Hematopoietic multipotent progenitor cell (in vitro differentiated cells): ENCODE measurements at places on chromosomes 11 and 22.

DNA sequence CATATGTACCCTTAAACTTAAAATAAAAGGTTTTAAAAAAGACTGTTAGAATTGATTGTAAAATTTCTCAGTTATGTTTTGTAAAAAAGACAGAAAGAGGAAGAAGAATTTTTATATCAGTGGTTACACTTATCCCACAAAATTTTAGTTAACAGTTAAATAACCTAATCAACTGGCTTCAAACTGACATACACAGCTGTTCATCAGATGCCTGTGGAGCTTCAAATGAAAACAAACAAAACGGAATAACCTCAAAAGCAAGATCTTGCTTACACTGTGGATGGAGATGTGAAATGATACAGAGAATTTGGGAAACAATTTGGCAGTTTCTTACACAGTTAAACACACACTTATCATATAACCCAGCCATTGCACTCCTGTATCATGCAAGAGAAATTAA lies 521.0 kb downstream of the ETS1 start:
- no peak for DNase-seq

GRCh38 chr22:36395055-36395849 lies 7.5 kb upstream of the MYH9 start:
- DNase-seq, result no peak

DNA sequence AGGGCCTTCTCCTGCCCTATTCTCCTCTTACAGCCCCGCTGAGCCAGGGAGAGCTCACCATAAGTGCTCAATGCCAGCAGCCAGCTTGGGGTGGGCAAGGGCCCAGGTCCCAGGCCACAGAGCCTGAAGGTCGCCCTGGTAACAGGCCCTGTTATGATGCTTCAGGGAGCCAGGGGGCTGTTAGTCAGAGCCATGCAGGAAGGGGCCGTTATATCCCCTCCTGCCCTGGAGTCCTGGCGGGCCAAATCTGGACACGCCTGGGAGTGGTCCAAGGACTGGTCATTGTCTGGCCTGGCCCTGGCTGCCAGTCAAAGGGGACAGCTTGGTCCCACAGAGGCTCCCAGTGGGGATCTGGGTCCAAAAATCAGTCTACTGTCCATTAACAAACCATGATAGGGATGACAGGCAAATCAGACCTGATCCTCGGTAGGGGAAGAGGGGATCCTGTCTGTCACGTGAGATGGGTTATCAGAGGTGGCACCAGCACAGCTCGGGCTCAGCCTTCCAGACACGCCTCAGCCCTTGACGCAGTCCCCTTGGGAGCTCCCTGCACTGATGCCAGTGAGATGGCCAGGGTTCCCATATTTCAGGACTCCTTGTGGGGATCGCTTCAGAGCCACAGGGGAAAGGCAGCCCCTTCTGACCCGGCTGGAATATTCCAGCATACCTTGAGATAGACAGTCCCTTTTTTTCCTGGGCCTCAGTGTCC lies 55.9 kb downstream of the LRRC32 start:
- DNase-seq, result no peak

GRCh38 chr11:77642228-77642627 lies 4.6 kb upstream of the CLNS1A start:
- no peak for DNase-seq

- no peak for DNase-seq
These were observed 289.1 kb upstream of the ISX start for GRCh38 chr22:34776817-34777216.

GRCh38 chr11:19512618-19513017 lies 200.0 kb upstream of the NAV2 start:
- DNase-seq, result no peak

DNA sequence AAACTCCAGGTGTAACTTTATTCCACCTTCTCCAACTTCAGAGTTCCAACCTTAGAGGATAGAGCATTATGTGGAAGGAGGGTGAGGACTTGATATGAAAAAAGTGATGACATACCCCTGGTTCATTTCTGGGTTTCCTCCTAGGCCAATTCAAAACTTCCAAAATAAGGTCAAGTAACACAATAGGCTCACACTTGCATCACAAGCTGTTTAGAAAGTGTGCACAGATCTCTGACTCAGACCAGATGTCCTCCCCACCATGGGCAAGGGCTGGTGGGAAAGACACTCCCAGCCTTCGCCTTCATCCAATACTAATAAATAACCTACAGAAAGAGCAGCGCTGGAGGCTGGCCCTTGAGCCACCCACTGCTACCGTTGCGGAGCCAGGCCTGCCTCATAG lies 5.8 kb upstream of the BUD13 start:
- DNase-seq, result no peak

DNA sequence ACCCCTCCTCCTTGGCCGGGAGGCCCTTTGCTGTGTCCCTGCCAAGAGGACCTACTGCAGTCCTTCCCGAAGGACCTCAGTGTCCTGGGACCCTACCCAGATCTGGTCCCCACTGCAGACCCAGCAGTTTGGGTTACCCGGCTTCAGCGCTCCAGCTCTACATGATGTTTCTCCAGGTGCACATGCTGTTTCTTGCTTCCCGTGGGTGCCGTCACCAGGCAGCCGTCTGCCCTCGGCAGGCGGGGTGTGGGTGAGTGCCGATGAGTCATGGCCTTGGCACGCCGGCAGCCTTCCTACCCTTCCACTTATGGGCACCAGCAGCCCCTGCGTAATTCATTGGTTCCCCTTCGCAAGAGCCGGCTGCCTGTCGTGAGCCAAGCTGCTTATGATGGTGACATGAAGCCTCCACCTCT lies 101.8 kb downstream of the BCR start:
- no peak for DNase-seq

GRCh38 chr11:33825854-33826560 lies 51.7 kb upstream of the FBXO3 start:
- no peak for DNase-seq

DNA sequence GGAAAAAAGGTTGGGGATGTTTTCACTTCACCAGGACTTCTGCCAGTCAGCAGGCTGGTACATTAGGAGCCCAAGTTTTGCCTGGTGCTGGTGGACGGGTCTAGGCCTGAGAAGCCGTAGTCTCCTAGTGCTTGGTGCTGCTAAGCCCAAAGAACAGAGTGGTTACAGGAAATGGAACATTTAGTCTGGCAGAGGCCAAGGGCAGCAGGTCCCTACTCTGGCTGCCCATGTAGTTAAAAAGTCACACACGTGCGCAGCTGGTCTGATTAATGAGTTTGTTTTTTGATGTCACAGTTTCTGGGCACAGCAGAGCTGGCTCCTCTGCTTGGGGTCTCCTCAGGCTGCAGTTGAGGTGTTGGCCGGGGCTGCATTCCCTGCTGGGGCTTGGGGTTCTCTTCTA lies 20.6 kb downstream of the BCR start:
- DNase-seq, result no peak

DNA sequence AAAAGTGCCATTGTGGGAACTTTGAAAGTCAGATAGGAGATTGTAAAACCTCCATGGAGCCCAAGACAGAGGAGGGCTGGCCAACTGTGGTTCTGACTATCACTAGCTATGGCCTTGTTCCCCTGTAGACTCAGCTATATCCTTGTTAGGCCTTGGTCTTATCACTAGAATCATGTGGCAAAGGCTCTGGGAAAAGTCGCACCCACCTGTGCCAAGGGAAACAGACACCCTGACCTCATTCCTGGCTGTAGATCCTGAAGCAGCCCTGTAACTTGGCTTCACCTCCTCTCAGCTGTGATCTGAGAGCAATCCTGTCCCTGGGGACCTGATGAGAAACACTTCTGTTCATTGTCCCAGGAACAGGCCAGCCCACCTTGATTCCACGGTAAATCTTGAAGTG lies 566.2 kb downstream of the TMEM135 start:
- DNase-seq, result no peak

DNA sequence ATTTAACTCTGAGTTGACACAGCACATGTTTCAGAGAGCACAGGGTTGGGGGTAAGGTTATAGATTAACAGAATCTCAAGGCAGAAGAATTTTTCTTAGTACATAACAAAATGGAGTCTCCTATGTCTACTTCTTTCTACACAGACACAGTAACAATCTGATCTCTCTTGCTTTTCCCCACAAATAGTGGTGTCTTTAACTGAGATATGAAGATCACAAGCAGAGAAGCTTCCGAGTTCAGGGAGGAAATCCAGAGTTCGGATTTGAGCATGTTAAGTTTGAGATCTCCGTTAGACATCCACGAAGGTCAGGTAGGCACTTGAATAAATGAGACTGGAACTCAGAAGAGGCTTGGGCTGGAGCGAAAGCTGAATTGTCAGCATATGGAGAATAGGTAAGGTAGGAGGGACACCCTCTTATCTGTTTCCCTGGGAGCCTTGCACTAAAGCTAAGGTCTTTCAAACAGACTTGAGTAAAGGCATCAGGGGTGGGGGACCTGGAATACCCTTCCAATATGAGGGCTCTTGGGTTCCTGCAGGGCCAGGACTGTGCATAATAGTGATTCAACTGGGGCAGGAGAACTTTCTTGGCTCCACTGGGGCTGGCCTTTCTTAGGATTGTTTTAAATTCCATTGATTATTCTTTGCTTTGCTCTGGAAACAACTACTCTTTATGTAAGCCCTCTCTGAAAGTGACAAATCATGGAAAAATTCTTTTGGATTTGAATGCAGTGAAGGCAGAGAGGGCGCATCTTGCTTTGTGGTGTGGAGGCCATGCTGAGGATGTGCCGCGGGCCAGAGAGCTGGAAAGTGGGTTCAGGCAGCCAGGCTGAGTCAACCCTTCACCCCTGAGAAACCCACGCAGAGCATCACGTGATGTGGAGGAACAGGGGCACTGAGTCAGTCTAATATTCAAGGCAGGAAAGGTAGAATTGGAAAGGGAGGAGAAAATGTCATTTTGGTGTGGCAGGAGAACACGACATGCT lies 62.7 kb upstream of the AMPD3 start:
- DNase-seq, result no peak
